Stimulated activated CD8-positive, alpha-beta memory T cell treated with anti-CD3 and anti-CD28 coated beads, Interleukin-7, amount 100 ng/mL, for 4 hours (primary cell): ENCODE measurements at places on chromosomes 1 and 21.

DNA sequence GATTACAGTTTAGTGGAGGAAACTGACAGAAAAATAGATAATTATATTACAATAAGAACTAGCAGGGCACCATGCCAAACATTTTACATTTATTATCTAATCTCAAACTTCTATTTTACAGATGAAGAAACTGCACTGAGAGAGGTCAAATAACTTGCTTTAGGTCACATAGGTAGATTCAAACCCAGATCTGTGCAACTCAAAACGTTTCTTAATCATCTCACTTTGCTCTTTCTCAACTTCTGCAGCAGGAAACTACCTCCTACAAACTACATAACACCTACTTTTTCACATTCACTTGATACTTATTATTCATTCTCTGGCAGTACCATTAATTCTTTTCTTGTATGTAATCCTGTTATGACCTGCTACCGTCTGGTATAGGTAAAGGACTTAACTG lies 49.9 kb upstream of the BCL10 start:
- no peak for DNase-seq

- no peak for DNase-seq
Observed at GRCh38 chr1:77976433-77977076, 2.3 kb downstream of the FUBP1 start.

DNA sequence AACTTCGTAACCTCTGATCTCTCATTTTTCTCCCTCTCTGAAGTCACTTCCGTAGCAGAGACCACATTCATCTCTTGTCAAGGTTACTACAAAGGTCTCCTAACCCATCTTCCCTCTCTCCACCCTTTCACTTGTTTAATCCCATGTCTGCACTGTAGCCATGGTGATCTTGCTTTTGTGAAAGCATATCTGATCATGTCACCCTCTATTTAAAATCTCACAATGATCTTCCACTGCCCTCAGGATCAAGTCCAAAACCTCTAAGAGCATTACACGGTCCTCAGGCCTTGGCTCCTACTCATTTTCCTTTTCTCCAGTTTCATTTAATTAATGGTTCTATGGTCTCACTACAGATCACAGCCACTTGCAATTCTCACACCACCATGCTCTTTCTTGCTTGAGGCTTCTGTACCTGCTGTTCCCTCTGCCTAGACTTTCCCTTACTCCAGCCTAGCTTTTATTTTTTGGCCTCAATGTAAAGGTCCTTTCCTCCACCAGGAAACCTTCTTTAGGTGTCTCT lies 12.1 kb downstream of the ARHGEF11 start:
- DNase-seq = no peak

GRCh38 chr1:98398649-98399048 lies 262.9 kb upstream of the SNX7 start:
- no peak for DNase-seq

DNA sequence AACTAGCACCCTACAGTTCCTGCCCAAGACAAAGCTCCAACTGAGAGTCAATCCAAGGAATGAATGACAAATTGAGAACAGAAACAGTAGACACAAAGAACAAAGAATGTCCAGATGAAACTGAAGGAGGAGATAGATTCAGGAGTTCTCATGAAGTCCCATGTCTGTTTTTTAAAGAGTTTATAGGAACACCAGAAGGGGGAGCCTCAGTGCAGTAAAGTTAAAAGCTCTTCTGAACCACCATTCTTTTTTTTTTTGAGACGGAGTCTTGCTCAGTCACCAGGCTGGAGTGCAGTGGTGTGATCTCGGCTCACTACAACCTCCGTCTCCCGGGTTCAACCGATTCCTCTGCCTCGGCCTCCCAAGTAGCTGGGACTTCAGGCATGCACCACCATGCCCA lies 323.6 kb downstream of the MRPL39 start:
- no peak for DNase-seq

DNA sequence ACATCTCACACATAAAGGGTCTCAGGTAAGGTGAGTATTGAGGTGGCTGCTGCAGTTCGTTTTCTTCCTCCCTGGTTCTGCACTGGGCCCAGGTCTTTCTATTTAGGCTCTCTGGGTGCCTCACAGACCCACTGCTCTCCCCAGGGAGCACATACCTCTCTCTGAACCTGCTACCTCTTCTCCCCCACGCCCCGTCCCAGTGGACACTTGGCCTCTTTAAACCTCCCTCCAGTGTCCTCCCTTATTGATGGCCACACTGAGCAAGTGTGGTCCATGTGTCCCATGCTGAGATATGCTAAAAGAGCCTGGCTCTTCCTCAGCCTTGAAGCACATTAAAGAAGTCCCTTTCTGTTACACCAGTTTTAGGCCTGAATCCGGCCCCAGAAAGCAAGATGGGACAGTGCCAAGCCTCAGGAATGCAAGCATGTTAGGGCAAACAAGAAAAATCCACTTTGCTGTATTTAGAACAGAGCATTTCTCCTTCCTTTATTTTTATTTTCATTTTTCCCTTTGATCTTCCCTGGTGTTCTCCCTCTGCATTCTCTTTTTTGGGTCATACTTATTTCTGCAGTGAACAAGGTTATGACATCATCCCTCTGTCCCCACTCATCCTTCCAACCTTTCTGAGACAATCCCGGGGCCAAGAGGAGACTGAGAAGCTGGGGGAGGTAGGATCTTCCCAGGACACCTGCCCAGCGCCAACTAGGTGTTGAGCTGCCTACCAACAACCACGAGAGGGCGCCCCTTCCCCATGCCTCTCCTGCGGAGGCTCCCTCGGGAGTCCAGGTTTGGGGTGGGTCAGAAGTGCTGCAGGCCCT lies 5.0 kb upstream of the CHI3L2 start:
- DNase-seq = peak; percentile 57
